ENCODE measurements at places on chromosomes 7 and 10. TPM values are rescaled to one million over a fixed set of nuclear protein-coding genes. Genes with fewer than 3 reads are reported as not detected.

PLAU gene
- 19.5 TPM for total RNA-seq

CPA2 gene
- not detected for total RNA-seq

EXOC6 gene
- total RNA-seq: 28.5 TPM

TLX1 gene
- 31.0 TPM for total RNA-seq

PDE1C gene
- total RNA-seq: 2.9 TPM

- peaks cover 3% of the 10 kb centered on the region for H3K27me3 ChIP-seq
- H3K4me1 ChIP-seq: peaks cover 19% of the 10 kb centered on the region
- H3K4me3 ChIP-seq: no peak overlapping the region
- H3K27ac ChIP-seq: no peak overlapping the region
- H3K36me3 ChIP-seq: no peaks in the 10 kb centered on the region
Observed at GRCh38 chr7:139830782-139831501, 1.9 kb downstream of the TBXAS1 start.

DNA sequence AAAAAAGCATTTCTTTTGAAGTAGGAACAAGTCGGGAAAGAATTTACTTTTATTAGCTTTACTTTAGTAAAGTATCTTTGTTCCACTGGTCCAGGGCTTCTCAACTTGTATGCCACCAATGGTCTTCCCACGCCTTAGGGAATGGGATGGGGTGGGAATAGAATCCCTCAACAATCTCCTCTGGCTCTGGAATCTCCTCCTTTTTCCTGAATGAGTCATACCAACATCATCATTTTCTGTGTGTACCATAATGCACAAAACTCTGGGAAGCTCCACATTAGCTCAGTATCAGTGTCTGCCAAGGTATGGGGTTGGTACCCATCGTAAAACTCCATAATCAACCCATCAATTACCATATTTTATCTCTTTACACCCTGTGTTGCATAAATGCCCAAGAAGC, 159.4 kb upstream of the BMPER start:
- H3K36me3 ChIP-seq: peaks cover 4% of the 10 kb centered on the region
- no peak overlapping the region for H3K27ac ChIP-seq
- H3K4me1 ChIP-seq: peaks cover 24% of the 10 kb centered on the region
- DNase-seq: no peak
- no peak overlapping the region for H3K4me3 ChIP-seq
- H3K27me3 ChIP-seq: peaks cover 4% of the 10 kb centered on the region

GRCh38 chr10:43667317-43667731, 18.6 kb upstream of the ZNF32 start:
- DNase-seq: no peak
- peaks cover 5% of the 10 kb centered on the region for H3K27me3 ChIP-seq
- no peak overlapping the region for H3K27ac ChIP-seq

DNA sequence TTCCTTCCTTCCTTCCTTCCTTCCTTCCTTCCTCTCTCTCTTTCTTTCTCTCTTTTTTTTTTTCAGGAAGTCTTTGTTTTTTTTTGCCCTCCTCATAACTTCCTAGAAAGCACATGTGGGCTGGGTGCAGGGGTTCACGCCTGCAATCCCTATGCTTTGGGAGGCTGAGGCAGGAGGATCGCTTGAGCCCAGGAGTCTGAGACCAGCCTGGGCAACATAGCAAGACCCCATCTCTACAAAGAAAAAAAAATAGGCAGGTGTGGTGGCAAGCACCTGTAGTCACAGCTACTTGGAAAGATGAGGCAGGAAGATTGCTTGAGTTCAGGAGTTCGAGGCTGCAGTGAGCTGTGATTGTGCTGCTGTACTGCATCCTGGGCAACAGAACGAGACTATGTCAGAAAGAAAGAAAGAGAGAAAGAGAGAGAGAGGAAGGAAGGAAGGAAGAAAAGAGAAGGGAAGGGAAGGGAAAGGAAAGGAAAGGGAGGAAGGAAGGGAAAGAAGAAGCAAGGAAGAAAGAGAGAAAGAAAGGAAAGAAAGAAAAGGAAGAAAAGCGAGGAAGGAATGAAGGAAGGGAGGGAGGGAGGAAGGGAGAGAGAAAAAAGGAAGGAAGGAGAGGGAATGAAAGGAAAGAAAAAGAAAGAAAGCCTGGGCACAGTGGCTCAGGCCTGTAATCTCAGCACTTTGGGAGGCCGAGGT, 13.5 kb upstream of the BAIAP2L1 start:
- H3K4me1 ChIP-seq: no peaks in the 10 kb centered on the region
- no peaks in the 10 kb centered on the region for H3K36me3 ChIP-seq
- H3K27me3 ChIP-seq: no peaks in the 10 kb centered on the region
- no peak overlapping the region for H3K4me3 ChIP-seq
- H3K27ac ChIP-seq: no peak overlapping the region
- no peak for DNase-seq

- no peak overlapping the region for H3K27ac ChIP-seq
- peaks cover 6% of the 10 kb centered on the region for H3K27me3 ChIP-seq
- no peak for DNase-seq
- peaks cover 18% of the 10 kb centered on the region for H3K36me3 ChIP-seq
- no peak overlapping the region for H3K4me3 ChIP-seq
Observed at GRCh38 chr7:157572622-157573021, 235.8 kb downstream of the DNAJB6 start.

GRCh38 chr10:115026746-115027140, 66.4 kb upstream of the ATRNL1 start:
- H3K36me3 ChIP-seq: no peaks in the 10 kb centered on the region
- DNase-seq: no peak
- H3K27me3 ChIP-seq: peaks cover 6% of the 10 kb centered on the region
- H3K4me3 ChIP-seq: no peak overlapping the region
- H3K27ac ChIP-seq: no peak overlapping the region

DNA sequence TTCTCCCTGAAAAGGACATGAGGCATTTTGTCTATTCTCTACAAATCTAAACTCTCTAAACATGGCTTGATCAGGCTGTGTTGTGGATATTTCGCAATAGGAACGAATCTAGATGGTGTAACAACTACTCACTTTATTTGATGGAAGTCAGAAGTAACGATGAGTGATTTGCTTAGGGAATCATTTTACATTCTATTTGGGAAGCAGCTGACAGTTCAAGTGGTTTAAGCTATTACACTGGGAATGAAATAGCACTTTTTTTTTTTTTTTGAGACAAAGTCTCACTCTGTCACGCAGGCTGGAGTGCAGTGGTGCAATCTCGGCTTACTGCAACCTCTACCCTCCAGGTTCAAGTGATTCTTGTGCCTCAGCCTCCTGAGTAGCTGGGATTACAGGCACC, 44.1 kb downstream of the NPY start:
- H3K4me1 ChIP-seq: no peaks in the 10 kb centered on the region
- no peak overlapping the region for H3K4me3 ChIP-seq
- no peaks in the 10 kb centered on the region for H3K36me3 ChIP-seq
- no peak overlapping the region for H3K27ac ChIP-seq
- no peaks in the 10 kb centered on the region for H3K27me3 ChIP-seq
- DNase-seq: no peak

DNA sequence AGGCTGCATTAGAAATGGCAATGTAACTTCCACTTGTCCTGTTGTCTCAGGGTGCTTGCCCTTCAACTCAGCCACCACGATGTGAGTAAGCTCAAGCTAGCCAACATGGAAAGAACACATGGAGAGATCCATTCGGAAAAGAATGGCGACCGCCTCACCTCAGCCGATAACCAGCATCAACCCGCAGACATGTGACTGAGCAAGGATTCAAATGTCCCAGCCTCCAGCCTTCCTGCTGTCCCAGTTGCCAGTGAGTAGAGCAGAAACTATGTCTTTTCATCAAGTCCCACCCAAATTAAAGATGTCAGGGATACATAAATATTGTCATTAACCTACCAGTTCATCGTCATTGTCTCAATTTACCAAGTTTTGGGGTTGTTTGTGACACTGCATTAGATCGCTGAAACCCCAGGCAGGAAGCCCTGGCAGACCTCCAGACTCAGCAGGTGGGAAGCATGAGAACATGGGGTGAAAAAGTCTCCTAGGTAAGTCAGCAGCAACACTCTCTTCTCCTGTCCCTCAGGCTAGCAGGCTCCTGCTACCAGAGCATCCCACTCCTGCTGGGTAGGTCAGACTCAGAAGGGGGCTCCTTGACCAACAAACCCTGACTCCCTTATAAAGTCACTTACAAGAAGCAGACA, 67.0 kb downstream of the OSBPL3 start:
- H3K36me3 ChIP-seq: no peaks in the 10 kb centered on the region
- H3K27me3 ChIP-seq: no peaks in the 10 kb centered on the region
- H3K27ac ChIP-seq: no peak overlapping the region
- peaks cover 2% of the 10 kb centered on the region for H3K4me1 ChIP-seq

DNA sequence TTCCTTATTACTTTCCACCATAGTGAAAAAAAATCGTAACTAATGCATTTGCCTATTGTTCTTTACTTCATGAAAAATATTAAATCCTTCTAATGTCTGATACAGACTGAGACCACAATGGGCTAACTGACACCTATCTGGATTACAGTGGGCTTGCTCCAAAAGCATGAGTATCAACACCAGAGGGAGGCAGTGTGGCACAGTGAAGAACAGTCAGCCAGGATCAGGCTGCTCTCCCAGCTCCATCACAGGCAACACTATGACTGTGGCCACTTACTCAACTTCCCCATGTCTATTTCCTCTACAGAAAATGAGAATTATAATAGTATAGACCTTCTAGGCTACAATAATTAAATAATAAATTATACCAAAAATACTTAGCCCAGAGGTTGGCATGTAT, 97.2 kb downstream of the SLC25A13 start:
- H3K27ac ChIP-seq: no peak overlapping the region
- H3K4me1 ChIP-seq: no peaks in the 10 kb centered on the region
- H3K36me3 ChIP-seq: peaks cover 8% of the 10 kb centered on the region
- peak; percentile 42 for DNase-seq
- H3K27me3 ChIP-seq: no peaks in the 10 kb centered on the region
- no peak overlapping the region for H3K4me3 ChIP-seq

- no peaks in the 10 kb centered on the region for H3K4me1 ChIP-seq
- peaks cover 10% of the 10 kb centered on the region for H3K36me3 ChIP-seq
Observed at GRCh38 chr7:87858417-87859100, 17.6 kb downstream of the SLC25A40 start.

- H3K4me1 ChIP-seq: no peaks in the 10 kb centered on the region
- peaks cover 4% of the 10 kb centered on the region for H3K27me3 ChIP-seq
- no peak overlapping the region for H3K27ac ChIP-seq
- no peaks in the 10 kb centered on the region for H3K36me3 ChIP-seq
- H3K4me3 ChIP-seq: no peak overlapping the region
Observed at GRCh38 chr10:6350609-6351008, 147.9 kb downstream of the PFKFB3 start.

DNA sequence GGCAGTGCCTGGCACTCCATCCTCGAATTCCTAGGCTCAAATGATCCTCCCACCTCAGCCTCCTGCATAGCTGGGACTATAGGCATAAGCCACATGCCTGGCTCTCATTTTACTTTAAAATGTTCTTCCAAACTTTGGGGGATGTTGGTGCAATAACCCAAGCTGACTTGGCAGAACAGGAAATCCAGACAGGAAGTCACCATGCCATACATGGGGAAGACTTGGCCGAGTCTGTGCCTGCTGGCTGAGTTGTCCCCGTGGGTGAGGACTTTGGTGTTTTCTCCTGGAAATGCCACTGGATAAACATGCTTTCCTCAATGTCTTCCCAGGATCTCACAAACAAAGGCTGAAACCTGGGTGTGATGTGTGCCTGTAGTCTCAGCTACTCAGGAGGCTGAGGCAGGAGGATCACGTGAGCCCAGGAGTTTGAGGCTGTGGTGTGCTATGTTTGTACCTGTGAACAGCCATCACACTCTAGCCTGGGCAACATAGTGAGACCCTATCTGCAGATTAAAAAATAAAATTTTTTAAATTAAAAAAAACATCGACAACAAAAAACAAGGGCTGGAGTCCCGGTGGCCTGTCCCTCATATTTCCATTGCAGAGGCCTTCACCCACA, 19.8 kb downstream of the HKDC1 start:
- H3K36me3 ChIP-seq: no peaks in the 10 kb centered on the region
- no peak for DNase-seq
- H3K27me3 ChIP-seq: peaks cover 1% of the 10 kb centered on the region
- H3K27ac ChIP-seq: no peak overlapping the region

DNA sequence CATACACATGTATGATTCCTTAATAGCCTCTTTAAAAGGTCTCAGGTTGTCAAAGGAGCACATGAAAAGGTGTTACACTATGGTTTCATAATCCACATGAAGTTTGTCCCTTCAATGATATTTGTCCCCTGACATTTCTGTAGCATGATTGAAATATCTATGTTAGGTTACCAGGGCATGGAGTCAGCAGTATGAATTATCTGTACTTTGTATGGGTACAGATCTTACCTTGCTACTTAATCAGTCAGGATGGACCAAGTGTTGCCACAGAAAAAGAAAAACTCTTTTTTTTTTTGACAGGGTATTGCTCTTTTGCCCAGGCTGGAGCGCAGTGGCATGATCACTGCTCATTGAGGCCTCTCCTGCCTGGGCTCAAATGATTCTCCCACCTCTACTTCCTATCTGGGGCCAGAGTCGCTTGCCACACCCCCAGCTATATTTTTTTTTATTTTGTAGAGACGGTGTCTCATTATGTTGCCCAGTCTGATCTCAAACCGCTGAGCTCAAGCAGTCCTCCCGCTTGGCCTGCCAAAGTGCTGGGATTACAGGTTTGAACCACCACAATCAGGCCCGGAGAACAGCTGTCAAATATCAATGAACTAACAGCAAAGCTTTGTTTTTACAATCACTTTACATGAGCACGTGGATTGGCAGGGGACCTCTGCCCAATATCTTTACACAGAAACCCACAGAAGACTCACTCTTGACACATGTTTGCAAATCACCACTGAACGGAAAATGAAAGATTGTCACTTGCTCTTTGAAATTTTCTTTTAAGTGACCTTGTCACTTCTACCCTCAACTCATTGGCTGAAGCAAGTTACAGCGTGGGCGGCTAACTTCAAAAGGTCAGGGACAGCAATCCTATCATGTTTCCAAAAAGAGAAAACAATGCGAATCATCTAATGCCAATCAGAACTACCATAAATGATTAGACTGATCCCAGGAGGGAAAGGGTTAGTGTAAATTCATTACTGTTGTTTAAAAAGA, 140.2 kb downstream of the PRKG1 start:
- no peaks in the 10 kb centered on the region for H3K36me3 ChIP-seq
- H3K27me3 ChIP-seq: no peaks in the 10 kb centered on the region
- H3K27ac ChIP-seq: no peak overlapping the region
- no peak overlapping the region for H3K4me3 ChIP-seq
- H3K4me1 ChIP-seq: peaks cover 11% of the 10 kb centered on the region

GRCh38 chr10:125953778-125954385, 57.5 kb downstream of the FANK1 start:
- no peak overlapping the region for H3K27ac ChIP-seq
- DNase-seq: no peak
- no peaks in the 10 kb centered on the region for H3K27me3 ChIP-seq
- H3K36me3 ChIP-seq: peaks cover 13% of the 10 kb centered on the region

Measured in endothelial cell (in vitro differentiated cells).